ENCODE measurements at places on chromosomes 11 and 22.

- DNase-seq: no peak
Observed at GRCh38 chr11:28137832-28138231, 29.6 kb downstream of the METTL15 start.

DNA sequence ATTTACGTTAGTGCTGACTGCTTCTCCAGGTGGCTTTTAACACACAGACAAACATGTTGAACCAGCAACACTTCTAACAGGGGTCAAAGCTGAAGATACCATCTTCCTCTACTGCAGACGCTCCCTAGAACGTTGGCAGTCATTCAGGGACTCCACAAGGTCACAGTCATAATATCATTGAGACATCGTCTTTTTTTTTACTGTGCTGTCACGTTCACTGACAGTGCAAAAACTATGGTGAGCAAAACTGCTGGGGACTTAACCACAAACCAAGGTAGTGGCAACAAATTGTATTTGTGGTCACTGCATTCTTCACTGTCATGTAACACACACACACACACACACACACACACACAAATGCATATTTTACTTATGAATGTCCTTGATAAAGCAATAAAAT lies 244.9 kb downstream of the CASP12 start:
- DNase-seq: peak; percentile 8

DNA sequence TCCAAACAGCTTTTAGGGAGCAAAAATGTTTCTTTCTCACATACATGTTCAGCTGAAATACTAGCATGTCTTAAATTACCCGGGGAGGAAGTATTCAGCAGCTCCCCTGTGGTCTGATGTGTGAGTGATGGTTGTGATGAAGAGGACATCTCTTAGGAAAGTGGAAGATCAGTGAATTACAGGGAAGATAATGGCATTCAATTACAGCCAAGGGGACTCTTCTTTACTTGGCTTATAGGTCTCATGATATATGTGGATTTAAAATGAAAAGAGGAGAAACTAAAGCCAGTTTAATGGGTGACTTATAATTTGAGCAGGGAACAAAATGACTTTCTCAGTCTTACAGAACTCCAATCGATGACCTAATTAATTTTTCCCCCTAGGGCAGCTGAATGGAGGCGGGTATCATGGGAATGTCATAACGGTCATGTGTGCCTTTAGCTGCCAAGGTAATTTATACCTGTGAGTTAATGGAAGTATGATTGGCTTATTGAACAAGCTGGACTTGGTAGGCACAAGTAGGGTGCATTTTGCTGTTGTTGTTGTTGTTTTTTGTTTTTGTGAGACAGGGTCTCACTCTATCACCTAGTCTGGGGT lies 198.8 kb downstream of the HIPK3 start:
- DNase-seq: no peak

GRCh38 chr11:113505541-113506375 lies 30.6 kb upstream of the DRD2 start:
- no peak for DNase-seq

DNA sequence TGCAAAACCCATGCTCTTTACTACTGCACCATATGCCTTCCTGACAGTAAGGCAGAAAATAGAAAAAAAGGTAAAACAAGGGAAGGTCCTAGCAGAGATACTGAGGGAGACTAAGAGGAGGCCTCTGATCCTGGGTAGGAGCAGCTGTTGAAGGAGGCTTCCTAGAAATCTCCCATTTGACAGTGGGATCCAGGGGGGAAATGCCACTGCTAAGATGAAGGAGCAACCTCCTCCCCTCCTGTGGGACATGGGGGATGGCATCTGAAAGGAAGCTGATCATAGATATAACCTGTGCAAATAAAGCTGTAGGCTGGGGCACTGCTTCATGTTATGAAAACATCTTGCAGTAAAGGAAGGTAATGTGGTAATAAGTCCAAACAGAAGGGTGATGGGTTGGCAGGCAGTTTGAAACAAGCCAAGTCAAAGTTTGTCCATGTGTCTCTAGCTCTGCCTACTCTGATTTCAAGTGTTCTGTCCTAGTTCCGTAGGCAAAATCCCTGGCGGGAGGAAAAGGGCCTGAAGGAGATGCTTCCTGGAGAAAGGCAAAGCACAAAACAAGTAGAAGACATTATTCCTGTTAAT lies 86.7 kb upstream of the EED start:
- DNase-seq: no peak

GRCh38 chr11:2795491-2795991 lies 90.0 kb downstream of the CDKN1C start:
- peak; percentile 0 for DNase-seq

- peak; percentile 22 for DNase-seq
Observed at GRCh38 chr11:126355926-126356897, 726 bp downstream of the ST3GAL4 start.

DNA sequence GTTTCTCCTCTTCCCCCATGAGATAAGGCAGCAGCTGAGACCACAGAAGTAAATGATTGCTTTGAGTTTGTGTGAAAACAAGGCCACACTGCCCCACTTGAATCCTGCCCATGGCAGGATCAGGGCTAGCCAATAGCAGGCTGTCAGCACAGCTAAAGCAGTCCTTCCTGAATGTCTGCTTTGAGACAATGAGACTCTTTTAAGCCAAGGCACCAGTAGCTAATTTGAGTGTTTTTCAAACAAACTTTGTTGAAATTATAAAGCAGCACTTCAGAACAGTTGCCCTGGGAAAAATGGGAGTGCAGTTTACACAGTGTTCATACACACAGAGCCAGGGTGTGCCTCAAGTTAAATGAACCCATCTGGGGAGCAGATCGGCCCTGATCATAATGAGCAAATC lies 103.5 kb upstream of the OR5AK2 start:
- DNase-seq: no peak

- no peak for DNase-seq
Observed at GRCh38 chr11:33940538-33940815, 48.6 kb upstream of the LMO2 start.

- DNase-seq: no peak
Observed at GRCh38 chr11:125315079-125315740, 150.7 kb downstream of the PKNOX2 start.

- peak; percentile 23 for DNase-seq
Observed at GRCh38 chr11:32713496-32713895, 81.0 kb downstream of the CCDC73 start.

DNA sequence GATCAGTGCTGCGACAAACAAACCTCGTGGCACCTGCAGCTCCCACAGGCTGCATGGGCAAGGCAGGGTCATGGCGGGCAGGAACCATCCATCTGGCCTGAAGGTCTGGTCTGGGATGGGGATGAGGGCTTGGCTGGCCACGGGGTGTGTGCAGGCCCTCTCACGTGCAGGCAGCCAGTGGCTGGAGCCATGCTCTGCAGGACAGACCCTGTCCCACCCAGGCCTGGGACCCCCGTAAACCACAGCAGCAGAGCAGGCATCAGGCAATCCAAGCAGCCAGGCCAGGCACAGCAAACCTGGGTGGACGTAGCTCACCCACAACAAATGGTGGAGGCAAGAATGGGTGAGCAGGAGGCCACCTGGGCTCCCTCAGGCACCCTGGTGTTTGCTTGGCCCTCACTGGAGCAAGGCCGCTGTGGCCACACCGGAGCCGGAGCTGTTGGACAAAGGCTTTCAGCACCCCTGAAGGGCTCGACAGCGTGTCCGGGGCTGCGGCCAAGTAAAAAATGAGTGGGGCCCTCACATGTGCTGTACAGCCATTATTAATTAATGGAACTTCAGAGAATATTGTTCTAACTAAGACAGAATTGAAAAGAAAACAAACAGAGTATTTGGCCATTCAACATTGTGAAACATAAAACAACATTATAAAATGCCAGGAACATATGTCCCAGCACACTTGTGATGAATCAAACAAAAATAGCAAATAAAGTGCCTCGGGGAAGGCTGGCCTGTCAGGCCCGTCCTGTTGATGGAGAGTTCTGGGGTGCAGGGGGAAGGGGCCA lies 24.0 kb upstream of the GNB1L start:
- DNase-seq: peak; percentile 2

DNA sequence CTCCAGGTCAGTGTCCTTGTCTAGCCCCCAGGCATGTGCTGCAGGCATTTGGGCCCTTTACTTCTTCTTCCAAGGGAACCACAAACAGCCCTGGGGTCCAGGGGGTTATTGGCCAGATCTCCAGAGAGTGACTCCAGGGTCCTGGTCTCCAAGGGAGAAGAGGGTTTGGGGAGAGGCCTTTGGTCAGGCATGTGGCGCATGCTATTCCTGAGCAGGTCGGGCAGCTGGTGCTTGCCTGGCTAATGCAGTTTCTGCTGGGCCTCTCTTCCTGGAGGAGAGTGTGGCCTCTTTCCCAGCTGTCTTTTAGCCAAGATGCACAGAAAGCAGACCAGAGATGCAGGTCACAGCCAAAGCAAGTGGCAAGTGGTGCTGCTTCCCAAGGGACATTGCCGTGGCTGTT lies 3.8 kb upstream of the RFPL2 start:
- DNase-seq: no peak

- DNase-seq: no peak
Observed at GRCh38 chr11:90242894-90243416, 20.1 kb upstream of the CHORDC1 start.

GRCh38 chr11:134464196-134464595 lies 52.2 kb upstream of the B3GAT1 start:
- DNase-seq: no peak

DNA sequence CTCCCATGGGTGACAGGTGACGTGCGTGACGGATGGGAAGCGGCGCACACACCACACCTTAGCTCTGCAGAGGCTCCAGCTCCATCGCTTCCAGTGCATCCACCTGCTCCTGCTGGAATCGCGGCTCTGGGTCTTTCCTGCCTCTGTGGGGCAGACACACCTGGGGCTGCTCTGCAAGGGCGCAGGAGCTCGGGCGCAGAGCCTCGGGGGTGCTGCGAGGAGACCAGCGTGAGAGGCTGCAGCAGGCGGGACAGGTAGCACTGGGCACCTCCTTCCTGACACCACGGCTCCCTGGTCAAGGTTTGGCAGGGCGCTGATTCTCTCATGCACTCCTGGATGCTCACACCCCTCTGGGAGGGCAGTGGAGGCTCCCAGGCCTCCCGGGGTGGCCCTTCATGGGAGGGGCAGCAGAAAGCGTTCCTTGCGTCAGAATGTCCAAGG lies 1494.3 kb downstream of the BRD1 start:
- DNase-seq: no peak

- no peak for DNase-seq
Observed at GRCh38 chr22:17990942-17991341, 33.4 kb downstream of the MICAL3 start.

DNA sequence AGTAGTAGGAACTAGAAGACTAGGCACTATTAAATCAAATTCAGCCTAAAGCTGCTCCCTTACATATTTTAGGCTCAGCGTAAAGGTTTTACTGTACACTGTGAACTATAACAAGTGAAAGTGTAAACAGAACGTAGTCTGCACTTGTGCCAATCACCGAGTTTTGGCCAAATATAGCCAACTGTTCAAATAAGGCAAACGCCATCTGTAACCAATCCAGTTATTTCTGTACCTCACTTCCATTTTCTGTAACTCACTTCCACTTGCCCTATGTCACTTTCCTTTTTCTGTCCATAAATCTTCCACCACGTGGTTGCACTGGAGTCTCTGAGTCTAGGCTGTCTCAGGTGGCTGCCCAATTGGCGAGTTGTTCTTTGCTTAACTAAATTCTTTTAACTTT lies 2132.2 kb downstream of the LRRC4C start:
- no peak for DNase-seq

DNA sequence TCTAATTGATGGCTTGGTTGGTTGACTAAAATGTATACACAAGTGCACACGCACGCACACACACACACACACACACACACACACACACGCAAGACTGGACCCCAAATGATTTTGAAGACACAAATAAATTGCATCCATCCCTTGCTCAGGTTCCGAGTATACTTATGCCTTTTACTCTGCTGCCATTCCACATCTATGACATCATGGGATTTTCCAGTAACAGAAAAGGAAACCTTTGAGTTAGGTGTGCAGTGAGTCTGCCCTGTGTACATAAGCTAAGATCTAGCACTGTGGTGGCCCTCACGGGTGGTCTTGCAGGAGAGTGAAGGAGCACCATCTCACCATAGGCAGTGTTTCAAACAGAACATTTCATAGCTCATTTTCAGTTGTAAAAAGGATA lies 20.5 kb upstream of the LARGE1 start:
- no peak for DNase-seq

- no peak for DNase-seq
Observed at GRCh38 chr11:112392904-112393303, 132.2 kb upstream of the PLET1 start.

DNA sequence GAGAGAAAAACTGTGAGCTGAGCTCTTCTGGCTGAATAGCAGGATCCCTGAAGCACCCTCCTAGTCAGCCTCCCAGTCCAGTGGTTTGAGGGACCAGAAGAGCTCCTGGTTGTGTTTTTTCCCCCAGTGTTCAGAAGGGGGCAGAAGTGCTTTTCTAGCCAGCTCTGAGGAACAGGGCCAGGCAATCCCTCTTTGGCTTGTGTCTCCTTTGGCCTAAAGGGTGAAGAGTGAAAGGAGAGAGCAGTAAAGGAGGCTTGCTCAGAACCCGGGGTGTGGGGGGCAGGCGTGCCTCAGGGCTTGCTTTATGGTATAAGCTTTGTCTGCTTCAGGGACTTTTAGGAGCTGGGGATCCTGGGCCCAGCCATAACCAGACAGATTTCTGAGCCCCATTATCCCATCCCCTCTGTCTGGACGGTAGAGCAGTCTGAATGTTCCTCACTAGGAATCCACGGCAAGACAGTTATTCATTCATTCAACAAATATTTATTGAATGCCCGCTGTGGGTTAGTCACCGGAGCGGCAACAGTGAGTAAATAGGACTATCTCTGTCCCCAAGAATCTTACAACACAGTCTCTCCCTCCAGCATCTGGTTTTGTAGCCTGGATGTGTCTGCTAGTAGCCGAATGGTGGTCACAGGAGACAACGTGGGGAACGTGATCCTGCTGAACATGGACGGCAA lies 14.5 kb downstream of the ACP2 start:
- peak; percentile 38 for DNase-seq

DNA sequence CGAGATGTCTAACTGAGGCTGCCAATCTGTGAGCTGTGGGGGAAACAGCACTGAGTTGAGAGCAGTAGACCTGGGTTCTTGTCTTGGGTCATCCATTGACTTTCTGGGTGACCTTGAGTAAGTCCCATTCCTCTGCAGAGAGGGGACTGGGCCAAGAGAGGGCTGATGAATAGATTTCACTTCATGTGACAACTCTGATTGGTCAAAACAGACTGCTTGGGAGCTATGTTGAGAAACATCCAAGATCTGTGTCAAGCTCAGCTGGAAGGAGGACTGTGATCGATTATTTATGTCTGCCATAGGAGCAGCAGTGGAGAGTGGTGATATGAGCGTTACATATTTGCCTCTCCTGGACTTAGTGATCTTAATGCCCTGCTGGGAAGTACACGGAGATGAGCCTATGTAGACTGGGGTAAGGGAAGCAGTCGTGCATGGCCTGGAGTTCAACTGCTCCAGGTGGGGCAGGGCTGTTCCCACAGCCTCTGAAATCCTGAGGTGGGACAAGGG lies 47.7 kb downstream of the OTOG start:
- DNase-seq: no peak

- peak; percentile 85 for DNase-seq
Observed at GRCh38 chr11:66744485-66745355, 15.7 kb upstream of the SPTBN2 start.

- DNase-seq: no peak
Observed at GRCh38 chr11:9941991-9942390, 278.1 kb downstream of the SWAP70 start.

GRCh38 chr11:9771071-9771511 lies 107.2 kb downstream of the SWAP70 start:
- no peak for DNase-seq

Data from activated naive CD4-positive, alpha-beta T cell treated with anti-CD3 and anti-CD28 coated beads for 36 hours (primary cell).